ENCODE measurements at places on chromosomes 7 and 10. TPM values are rescaled to one million over a fixed set of nuclear protein-coding genes. Genes with fewer than 3 reads are reported as not detected.

The ITGA8 gene
- total RNA-seq = 0.23 TPM

The STYXL1 gene
- 38.3 TPM for total RNA-seq

The FFAR4 gene
- not detected for total RNA-seq

The SLC18A3 gene
- not detected for total RNA-seq

The BEND7 gene
- 14.2 TPM for total RNA-seq

The OR2A1 gene
- not detected for total RNA-seq

The PNLIP gene
- not detected for total RNA-seq

The KLF14 gene
- not detected for total RNA-seq

The ZNF804B gene
- total RNA-seq = not detected

- peak; percentile 94 for DNase-seq
These were observed at the start of gene MAP3K8 for GRCh38 chr10:30433730-30434272. TSS of gene MAP3K8 (plus strand) at chr10:30434184. CDS start at chr10:30438939, 4,755 bp downstream.

GRCh38 chr7:158167373-158167772, 420.2 kb downstream of the PTPRN2 start:
- no peak for DNase-seq

- no peak for DNase-seq
These were observed 59.2 kb downstream of the PUS7 start for GRCh38 chr7:105462765-105463420.

GRCh38 chr7:92391071-92391470, 56.2 kb upstream of the GATAD1 start:
- DNase-seq = no peak

GRCh38 chr7:17447728-17448478, 149.5 kb downstream of the AHR start:
- no peak for DNase-seq

- DNase-seq = peak; percentile 10
These were observed 1.9 kb upstream of the PAX4 start for GRCh38 chr7:127619681-127620405.

GRCh38 chr7:28998105-28998504, 40.0 kb upstream of the TRIL start:
- DNase-seq = no peak

DNA sequence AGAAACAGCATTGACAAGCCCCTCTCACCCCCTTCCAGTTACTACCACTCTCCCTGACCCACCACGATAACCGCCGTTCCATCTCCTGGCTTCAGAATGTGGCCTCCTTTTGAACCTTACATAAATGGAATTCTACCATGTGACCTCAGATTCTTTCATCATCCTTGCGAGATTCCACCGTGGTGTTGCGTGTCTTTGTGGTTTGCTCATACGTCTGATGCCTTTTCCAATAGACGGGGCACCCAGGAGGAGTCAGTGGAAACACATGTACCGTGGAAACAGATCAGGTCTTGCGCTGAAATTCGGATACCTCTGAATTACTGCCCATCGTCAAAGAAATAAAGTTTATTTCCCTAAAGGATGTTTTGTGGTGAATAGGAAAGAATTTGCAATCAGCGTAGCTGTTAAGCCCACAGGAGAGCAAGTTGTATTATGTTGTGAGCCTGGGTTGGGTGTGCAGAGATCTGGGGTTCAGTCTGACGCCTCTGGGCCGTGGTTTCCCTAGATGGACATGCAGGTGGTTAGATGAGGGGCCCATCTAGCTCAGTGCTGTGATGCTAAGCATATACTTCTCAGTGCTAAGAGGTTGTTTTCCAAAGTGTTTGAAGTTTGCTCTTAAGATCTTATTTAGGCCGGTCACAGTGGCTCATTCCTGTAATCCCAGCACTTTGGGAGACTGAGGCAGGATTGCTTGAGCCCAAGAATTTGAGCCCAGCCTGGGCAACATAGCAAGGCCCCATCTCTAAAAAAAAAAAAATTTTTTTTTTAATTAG, 29.1 kb downstream of the GTF2IRD1 start:
- DNase-seq = no peak

DNA sequence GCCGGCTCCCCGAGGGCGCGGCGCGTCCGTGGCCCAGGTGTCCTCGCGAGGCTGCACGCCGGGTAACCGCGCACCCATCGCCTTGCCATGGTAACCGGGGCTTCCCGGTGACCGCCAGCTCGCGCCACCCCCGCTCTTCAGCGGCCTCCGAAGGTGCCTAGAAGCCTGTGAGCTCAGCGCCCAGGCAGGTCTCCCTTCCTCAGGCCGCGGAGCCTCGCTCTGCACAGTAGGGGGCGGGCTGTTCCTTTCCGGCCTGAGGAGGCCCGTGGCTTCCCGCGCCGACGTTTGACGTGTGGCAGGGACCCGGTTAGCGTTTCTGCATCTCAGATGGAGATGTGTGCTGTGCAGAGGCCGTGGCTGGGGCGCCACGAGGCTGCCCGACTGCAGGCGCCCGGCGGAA, 117.1 kb downstream of the DYNC2I1 start:
- peak; percentile 31 for DNase-seq

DNA sequence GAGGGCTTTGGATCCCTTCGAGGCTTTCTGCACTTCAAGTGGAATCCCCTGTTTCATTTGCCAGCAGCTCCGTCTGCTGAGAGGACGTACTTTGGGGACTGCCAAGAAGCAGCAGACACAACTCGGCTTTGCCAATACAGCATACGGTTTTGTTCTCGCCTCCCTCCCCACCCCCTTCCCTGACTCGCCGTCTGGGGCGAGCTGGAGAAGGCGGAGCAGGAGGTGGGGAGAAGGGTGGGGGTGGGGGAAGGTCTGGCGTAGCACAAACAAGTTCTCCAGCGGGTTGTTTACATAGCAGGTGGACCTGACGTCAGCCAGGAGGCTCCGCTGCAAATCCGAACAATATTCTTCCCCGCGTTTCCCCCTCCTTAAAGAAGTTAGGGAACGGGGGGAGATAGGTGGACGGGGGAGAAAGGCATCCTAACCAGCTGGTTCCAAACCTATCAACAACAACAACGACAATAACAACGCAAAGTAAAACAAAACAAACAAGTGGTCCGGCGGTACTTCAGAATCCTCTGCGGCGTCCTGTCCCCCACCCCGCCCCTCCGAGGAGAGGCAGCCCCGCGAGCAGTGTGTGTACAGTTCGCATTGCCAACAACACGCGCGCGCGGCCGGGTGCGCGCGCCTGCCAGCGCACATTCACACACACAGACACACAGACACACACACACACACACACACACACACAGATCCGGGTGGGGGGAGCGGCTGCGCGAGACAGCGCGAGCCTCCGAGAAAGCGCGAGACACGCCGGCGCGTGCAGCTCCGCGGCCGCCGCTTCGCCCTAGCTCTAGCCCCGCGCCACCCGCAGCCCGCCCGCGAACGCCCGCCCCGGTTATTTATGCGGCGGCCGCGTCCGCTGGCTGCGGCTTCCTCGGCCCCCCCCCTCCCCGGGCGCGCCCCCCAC, 167.0 kb upstream of the PPP1R3A start:
- peak; percentile 75 for DNase-seq

- DNase-seq = peak; percentile 7
These were observed 798 bp upstream of the AUTS2 start for GRCh38 chr7:69597278-69598076.

GRCh38 chr10:88987243-88987725, 3.3 kb upstream of the FAS start:
- DNase-seq = no peak

- peak; percentile 86 for DNase-seq
These were observed 1.5 kb downstream of the IL6 start for GRCh38 chr7:22728401-22729029.

GRCh38 chr10:124227055-124227975, 133.9 kb upstream of the CHST15 start:
- DNase-seq = no peak

- peak; percentile 86 for DNase-seq
These were observed 21.7 kb upstream of the PFKP start for GRCh38 chr10:3045471-3046209.

- DNase-seq = peak; percentile 84
These were observed 2.0 kb downstream of the SRGN start for GRCh38 chr10:69089638-69090599.

DNA sequence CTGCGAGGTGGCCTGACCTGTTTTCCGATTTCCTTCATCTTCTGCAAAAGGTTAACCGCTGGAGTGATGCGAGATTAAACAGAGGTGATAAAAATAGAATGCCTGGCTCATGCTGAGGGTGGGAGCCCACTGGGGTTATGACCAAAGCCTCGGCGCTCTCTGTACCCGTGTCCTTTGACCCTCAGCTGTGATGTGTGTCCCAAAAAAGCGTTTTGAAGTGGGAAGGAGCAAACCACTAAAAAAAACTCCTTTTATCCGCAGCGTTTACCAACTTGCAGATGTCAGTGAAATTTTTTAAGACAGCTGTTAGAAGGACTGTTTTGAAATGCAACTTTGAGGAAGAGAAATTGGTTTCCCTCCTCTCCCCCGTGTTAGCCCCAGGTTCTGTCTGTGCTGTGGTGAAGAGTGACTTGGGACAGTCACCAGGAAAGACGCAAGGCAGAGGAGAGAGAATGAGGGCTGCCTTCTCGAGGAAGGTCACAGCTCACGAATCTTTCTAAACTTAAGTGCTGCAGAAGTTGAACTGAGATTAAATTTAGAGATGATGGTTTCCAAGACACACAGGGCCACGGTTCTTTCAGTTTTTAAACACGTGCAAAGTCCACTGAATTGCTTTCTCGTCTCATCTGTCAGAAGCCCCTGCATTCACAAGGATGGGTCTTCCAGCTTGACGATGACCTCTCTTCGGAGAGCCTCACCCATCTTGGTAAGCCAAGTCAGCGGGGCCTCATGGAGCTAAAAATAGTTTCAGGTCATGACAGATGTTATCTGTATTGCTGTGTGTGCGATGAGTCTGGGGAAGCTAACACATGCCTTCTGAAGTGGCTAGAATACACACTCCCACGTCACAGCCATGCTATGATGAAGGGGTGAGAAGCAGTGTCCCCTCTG, 27.6 kb downstream of the AMZ1 start:
- no peak for DNase-seq

DNA sequence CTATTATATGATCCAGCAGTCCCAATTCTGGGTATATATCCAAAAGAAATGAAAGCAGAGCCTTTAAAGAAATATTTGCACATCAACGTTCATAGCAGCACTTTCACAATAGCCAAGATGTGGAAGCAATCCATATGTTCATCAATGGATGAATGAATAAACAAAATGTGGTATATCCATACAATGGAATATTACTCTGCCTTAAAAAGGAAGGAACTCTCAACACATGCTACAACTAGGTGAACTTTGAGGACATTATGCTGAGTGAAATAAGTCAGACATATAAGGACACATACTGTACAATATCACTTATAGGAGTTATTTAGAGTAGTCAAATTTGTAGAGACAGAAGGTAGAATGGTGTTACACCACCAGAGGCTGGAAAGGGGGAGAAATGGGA, 28.0 kb upstream of the ADRB1 start:
- DNase-seq = no peak

All from dermis blood vessel endothelial cell (primary cell).